ENCODE measurements at places on chromosomes 5 and 9. TPM values are rescaled to one million over a fixed set of nuclear protein-coding genes. Genes with fewer than 3 reads are reported as not detected.

GRCh38 chr5:122311961-122312590 lies at the start of gene SNCAIP:
TSS of gene SNCAIP (plus strand) at chr5:122312237. CDS start at chr5:122391135, 78,898 bp downstream.
- DNase-seq: no peak

DNA sequence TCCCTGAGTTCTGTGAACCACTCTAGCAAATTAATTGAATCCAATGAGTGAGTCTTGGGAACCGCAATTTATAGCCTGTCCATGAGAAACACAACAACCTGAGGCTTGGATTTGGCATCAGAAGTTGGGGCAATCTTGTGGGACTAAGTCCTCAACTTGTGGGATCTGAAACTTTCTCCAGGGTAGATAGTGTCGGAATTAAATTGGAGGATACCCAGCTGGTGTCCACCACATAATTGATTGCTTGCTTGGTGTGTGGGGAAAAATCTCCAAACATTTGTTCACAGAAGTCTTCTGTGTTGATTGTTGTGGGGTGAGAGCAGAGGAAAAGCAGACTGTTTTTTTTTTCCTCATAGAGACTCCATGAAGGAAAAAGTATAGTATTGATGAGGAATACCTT lies 320.6 kb upstream of the MEF2C start:
- DNase-seq: no peak

DNA sequence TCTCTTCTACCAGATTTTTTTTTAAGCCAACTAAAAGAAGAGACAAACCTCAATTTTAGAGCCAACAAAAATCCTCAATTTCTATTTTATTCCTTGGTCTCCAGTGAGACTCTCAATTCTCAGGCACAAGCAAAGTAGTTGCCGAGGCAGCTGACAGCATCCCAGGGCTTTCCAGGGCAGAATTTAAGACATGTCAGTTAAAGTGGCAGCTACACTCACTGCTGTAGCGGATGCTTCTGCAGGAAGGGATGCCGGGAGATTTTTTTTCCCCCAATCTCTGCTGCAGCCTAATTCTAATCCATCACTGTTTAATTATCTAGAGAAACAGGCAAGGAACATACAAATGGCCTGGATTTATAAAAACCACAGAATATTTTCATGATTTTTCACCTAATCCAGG lies 57.0 kb downstream of the TTC39B start:
- DNase-seq: no peak

DNA sequence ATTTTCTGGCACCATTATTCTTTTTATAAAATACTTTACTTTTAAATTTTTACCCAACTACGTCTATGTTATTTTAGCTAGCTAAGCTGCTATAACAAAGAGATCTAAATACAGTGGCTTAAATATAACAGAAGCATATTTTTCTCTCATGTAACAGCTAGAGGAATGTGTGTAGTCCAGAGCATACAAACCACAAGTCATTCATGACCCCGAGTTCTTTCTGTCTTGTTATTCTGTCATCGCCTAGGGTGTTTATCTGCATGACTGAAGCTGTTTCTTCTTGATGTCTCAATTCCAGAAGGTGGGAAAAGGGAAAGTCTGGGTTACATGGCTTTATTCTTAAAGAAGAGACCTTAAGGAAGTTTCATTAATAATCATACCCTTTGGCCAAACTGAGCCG lies 136.9 kb upstream of the RFX3 start:
- no peak for DNase-seq

ARL10 gene
- total RNA-seq: 6.6 TPM

PCDHB16 gene
- 6.3 TPM for total RNA-seq
